GM23248 (cell line): ENCODE measurements at places on chromosomes 3 and 15. TPM values are rescaled to one million over a fixed set of nuclear protein-coding genes. Genes with fewer than 3 reads are reported as not detected.

DNA sequence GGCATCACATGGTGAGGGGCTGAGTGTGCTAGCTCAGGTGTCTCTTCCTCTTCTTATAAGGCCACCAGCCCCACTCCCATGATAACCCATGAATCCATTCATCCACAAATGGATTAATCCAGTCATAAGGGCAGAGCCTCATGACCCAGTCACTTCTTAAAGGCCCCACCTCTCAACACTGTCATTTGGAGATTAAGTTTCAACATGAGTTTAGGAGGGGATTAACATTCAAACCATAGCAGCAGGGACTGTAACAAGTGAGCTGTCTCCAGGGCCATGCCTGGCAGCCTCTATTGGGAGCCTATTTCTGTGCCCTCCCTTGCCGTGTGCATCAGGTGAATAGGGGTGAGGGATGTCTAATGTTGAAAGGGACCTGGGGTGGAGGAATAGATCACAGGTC is 77.5 kb downstream of the CHRD start:
- no peak for DNase-seq

ARHGAP31 gene
- 14.0 and 15.3 TPM in 2 replicates for total RNA-seq

DNA sequence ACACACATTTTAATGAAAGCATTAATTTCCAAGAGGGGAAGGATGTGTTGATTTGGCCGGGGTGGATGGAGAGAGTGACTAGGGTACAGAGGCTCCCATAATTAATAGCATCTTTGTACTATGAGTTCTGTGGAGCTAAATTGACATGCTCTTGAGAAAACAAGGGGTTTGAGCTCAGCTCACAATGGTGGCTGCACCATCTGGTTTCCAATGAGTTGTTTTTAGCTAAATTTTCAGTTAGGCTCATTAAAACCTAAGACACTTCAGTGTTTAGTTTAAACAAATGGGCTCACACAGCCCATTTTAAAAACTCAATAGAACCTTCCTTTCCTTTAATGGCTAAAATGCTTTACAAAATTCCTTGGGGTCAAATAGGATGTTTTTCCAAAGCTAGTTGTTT is 199.7 kb downstream of the TNIK start:
- no peak for DNase-seq

IL17RE gene
- total RNA-seq = 0.51 and 5.5 TPM in 2 replicates

- no peak for DNase-seq
Measured at GRCh38 chr3:2950159-2950558, 160.0 kb downstream of the IL5RA start.

DNA sequence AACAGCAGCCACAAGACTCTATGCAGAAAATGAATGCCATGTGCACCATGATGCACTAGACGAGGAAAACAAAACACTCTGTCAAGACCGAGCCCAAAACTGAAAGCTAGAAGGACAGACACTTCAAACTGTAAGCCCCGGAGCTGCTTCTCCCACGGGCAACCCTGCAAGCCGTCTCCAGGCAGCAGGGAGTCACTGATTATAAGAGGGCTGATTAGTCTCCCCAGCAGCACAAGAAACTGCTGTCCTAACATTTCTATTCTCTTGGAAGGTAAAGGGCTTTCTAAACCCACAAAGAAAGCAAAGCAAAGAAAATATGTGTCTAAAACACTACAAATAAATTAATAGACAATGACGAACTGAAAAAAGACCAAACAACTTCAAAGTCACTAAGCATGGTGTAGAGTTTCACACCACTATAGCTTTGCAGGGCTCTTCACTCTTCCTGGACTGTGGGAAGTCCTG is 15.5 kb downstream of the TBC1D2B start:
- peak; percentile 76 for DNase-seq

GRCh38 chr3:114259566-114259965 is 22.2 kb upstream of the ZNF80 start:
- DNase-seq = no peak
